Epithelial cell of proximal tubule (primary cell): ENCODE measurements at places on chromosomes 5 and 9. TPM values are rescaled to one million over a fixed set of nuclear protein-coding genes. Genes with fewer than 3 reads are reported as not detected.

Gene NUTM2F
- total RNA-seq, result not detected in 2 replicates

Gene TTF1
- total RNA-seq, result 16.3 and 29.8 TPM in 2 replicates

Gene BARHL1
- not detected in 2 replicates for total RNA-seq

Gene MAMDC4
- total RNA-seq, result 1.2 and 4.8 TPM in 2 replicates

Gene KCNV2
- not detected in 2 replicates for total RNA-seq
